ENCODE measurements at places on chromosomes 3 and 15. TPM values are rescaled to one million over a fixed set of nuclear protein-coding genes. Genes with fewer than 3 reads are reported as not detected.

ARIH1 gene
- polyA plus RNA-seq = 24.4 TPM

PIGZ gene
- polyA plus RNA-seq = 2.1 TPM

FMN1 gene
- polyA plus RNA-seq = not detected

GOLGA8G gene
- not detected for polyA plus RNA-seq

SPESP1 gene
- polyA plus RNA-seq = 1.3 TPM

ZDHHC23 gene
- 4.1 TPM for polyA plus RNA-seq

CEMIP gene
- polyA plus RNA-seq = not detected

NPTN gene
- 27.1 TPM for polyA plus RNA-seq

GPR149 gene
- not detected for polyA plus RNA-seq

CYP8B1 gene
- polyA plus RNA-seq = not detected

ROPN1 gene
- polyA plus RNA-seq = not detected
